ENCODE measurements at places on chromosomes 4 and X.

DNA sequence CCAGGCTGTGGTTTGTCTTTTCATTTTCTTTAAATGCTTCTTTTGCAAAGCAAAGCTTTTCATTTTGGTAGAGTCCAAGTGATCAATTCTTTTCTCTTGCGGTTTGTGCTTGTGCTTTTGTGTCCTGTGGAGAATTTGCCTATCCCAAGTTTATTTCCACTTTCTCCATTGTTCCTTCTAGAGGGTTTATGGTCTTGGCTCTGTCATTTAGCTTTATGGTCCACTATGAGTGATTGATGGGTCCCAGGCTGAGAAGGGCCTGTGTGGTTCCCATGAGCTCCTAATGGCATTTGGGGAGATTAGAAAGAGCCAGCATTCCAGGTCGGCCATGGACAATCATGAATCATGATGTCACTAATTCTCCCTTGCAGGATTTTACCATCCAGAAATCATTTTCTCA is 86.5 kb downstream of the CPZ start:
- no peak for DNase-seq

GRCh38 chr4:13367244-13367643 is 116.9 kb downstream of the RAB28 start:
- DNase-seq = no peak

DNA sequence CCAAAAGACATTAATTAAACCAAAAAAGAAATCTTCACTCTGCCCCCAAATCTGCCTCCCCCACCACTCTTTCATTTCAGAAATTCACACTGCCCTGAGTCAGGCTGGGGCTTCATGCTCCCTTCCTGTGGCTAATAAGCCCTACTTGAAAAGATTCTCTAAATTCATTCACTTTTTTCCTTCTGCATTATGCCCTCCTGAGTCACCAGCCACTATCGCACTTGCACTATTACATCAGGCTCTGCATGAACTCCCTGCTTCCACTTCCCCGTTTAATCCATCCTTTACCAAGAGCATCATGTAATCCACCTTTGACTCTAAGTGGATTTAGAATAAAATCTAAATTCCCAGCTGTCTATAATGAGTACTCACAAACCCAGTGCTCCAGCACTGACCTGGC is 295.4 kb upstream of the KLF3 start:
- no peak for DNase-seq

- DNase-seq = no peak
These were observed 48.8 kb downstream of the HS6ST2 start for GRCh38 chrX:132909643-132910042.

Measured in NCI-H2107 (cell line).